Breast epithelium (tissue), 4 donors: ENCODE measurements at places on chromosomes 3 and 15. TPM values are rescaled to one million over a fixed set of nuclear protein-coding genes. Genes with fewer than 3 reads are reported as not detected.
A peak's percentile ranks its signal among the peaks of the same experiment; 100 is the strongest.

DNA sequence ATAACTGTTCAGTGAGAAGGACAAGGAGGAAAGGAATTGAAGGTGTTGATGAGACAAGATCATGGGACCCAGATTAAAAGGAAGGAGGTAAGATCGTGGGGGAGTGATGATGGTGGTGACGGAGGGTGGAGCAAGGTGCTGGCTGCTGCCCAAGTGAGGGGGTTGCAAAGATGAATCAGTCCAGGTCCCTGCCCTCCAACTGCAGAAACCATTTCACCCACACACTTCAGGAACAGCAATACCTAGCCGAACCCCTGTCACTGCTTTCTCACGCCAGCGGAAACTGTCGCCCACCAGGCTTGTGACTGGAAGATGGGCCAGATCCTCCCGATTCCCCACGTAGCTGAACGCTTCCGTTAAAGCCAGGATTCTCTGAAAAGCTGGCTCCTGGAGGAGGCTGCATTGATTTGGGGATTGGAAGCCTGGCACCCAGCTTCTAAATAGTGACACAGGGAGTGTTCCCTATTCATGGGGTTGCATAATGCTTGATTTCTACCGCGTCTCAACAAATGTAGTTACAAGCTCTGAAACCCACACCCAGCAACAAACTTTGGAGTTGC is 3.2 kb upstream of the LSG1 start:
- no peak for DNase-seq

Gene CHRD
- total RNA-seq = 9.6 TPM

GRCh38 chr3:184636741-184637316 is 75.0 kb downstream of the MAGEF1 start:
- DNase-seq = peak; percentile 35

Gene CPOX
- 22.1 TPM for total RNA-seq

GRCh38 chr3:25910997-25911396 is 121.1 kb downstream of the OXSM start:
- DNase-seq = no peak

DNA sequence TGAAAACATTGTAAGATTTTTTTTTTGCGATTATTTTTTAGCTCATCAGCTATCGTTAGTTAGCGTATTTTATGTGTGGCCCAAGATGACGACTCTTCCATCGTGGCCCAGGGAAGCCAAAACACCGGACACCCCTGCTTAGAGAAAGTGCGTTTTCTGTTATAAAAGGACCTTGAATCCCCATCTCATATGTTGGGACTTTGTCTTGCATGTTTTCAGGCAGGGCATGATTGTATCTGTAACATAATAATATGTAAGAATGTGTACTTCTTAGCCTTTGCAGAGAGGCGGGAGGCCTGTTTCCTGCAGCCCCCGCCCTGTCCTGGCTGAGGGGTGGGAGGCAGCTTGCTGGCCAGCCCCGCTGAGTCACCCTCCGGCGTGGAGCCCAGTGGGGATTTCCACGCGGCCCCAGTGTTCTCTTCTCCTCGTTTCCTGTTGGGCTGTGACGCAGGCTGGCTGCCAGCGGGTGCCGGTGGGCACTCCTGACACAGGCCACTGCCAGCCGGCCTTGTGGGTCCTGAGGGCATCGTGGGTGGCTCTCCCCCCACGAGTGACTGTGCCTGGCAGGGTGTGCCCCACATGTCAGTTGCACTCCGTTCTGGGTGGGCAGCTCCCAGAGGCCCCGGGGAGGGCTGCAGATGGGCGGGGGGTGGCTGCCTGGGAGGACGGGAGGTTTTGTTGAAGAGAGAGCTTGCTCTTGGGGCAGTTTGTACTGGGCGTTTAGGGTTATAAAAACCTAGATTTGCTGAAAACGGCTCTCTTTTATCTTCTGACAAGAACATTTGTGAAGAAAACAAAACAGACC is 55.6 kb downstream of the SMAD3 start:
- DNase-seq = peak; percentile 73

- DNase-seq = no peak
These were observed 630.1 kb upstream of the KCNMB2 start for GRCh38 chr3:177906126-177906511.

GRCh38 chr3:187025254-187025655 is 94.9 kb downstream of the ST6GAL1 start:
- DNase-seq = no peak

- DNase-seq = no peak
These were observed 115.7 kb downstream of the SNRPN start for GRCh38 chr15:25070353-25070963.

DNA sequence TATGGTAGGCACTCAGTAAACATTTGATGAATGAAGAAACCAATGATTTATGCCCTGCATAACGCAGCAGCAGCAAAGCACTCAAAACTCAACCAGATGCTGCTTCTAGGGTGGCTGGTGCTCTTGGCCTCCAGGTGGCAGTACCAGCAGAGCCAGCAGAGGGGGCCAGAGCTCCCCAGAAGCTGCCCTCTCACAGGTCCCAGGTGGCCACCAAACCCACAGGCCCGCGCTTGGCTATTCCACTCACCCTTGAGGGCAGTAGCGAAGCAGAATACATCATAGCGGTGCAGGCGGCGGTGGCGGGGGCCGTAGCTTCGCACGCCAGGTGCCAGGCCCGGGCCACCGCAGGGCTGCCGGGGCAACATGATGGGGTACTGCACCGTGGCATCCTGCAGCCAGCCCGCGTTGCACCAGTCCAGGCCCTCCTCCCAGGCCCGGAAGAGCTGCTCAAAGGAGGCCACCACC is 16.6 kb downstream of the HAPLN3 start:
- no peak for DNase-seq

GRCh38 chr3:71208211-71209095 is 375.1 kb downstream of the FOXP1 start:
- DNase-seq = no peak

Gene CCK
- not detected for total RNA-seq

DNA sequence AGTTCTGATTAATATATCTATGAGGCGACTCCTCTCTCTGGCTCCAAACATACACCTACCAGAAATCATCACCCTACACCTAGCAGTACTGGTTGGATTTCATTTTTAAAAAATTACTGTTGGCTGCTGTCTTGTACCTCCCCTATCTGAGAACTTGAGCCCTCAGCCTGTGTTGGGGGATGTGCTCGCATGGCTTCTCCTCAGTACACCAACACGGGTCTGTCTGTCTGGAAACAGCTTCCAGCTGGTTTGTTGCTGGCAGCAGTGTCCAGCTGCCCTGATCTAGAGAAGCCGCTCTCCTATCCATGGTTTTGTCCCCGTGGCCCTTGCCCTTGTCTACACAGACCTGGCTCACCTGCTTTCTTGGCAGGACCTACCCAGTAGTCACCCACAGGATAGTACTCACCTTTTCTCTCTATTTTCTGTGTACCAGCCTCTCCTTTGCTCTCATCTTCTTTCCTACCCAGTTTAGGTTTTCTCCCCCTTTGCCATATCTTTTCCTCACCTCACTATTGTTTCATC is 43.2 kb upstream of the NEDD4 start:
- no peak for DNase-seq

DNA sequence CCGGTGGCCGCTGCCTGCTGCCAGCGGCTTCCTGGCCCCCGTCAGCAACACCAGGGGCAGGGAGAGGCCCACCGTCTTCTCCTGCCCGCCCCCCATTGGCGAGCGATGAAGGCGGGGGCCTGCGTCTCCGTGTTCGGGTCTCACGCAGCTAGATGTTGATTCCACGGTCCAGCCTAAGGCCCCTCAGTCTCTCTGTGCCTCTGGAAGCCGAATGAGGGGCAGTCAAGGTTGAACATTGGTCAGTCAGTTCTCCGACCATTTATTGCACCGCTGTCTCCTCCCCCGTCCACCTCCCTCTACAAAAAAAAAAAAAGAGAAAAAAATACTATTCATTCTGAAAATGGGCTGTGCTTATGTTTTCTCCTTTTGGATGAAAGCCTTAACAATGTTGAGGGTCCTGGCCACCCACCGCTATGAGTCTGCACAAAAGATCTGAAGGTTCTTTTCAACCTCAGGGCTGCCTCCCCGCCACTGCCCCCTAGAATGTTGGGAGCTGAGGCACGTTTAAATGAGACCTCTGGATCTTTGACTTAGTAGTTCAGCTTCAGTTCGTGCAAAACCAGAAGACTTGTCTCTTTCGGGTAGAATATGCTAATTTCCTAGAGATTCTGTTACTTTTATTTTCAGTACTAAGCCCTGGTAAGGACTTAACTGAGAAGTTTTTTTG is 736 bp downstream of the IREB2 start:
- peak; percentile 26 for DNase-seq
